ENCODE measurements at places on chromosomes 13 and 19.

GRCh38 chr19:45499196-45500180 lies 1.2 kb downstream of the PPM1N start:
- peak; percentile 80 for DNase-seq

GRCh38 chr13:44293374-44293773 lies 80.2 kb upstream of the SERP2 start:
- no peak for DNase-seq

DNA sequence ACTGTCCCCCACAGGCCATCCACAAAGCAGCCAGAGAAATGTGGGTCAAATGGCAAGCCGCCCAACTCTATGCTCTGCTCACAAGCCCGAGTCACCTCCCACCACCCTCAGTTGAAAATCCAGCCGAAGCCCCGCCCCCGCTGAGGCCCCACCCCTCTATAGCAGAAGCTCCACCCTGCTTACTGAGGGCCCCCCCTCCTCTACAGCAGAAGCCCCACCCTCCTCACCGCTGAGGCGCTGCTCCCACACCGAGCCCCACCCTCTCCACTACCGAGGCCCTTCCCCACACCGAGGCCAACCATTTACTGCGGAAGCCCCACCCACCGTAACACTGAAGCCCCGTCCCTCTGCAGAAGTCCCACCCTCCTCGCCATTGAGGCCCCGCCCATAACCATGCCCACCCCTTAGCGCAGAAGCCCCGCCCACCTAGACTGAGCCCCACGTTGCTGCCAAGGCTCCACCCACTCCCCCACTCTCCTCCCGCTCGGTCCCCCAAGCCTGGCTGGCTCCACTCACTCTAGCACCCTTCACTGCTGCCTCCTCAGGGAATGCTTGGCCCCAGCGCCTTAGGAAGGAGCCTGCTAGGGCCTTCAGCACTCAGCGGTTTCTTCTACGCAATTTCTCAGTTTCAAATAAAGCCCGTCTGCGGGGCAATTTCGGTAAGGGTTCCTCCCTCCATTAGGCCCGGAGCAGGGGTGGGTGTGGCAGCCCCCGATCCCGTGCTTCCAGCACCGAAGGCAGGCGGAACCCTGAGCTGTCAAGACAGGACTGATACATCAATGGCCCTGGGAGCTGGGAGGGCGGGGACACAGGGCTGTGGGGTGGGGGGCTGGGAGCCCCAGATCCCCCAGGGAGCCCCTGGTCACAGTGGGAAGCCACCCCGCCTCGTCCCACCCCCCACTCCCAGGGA lies 9.0 kb upstream of the MYDGF start:
- DNase-seq = peak; percentile 48

- no peak for DNase-seq
Measured at GRCh38 chr19:31538879-31539278, 189.6 kb upstream of the TSHZ3 start.

GRCh38 chr19:47418692-47419029 lies 666 bp downstream of the MEIS3 start:
- peak; percentile 44 for DNase-seq

- no peak for DNase-seq
Measured at GRCh38 chr13:65343898-65344663, 1886.1 kb downstream of the PCDH9 start.

GRCh38 chr19:6802336-6803035 lies 30.0 kb downstream of the VAV1 start:
- no peak for DNase-seq

DNA sequence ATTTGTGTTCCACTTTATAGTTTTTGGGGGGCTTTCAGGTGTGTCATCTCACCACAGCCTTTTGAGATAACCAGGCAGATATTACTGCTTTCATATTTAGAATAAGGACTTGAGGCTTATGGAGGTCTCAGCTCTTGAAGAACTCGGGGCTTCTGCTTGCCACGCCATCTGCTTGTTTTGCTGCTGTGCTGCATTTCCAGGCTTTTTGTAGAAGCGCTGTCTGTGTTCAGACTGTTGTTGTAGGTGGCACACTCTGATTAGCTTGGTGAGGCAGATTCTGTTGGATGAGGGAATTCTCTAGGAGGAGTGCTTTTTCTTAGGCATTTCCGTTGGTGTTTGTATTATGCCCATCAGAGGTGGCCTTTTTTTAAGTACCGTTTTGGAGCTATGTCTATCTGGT lies 57.2 kb downstream of the WASF3 start:
- no peak for DNase-seq
